Glomerular endothelial cell (primary cell): ENCODE measurements at places on chromosomes 3 and 15. TPM values are rescaled to one million over a fixed set of nuclear protein-coding genes. Genes with fewer than 3 reads are reported as not detected.

CASR gene
- not detected in 2 replicates for total RNA-seq

- DNase-seq: no peak
Measured at GRCh38 chr3:55543181-55543614, 56.1 kb upstream of the WNT5A start.

DNA sequence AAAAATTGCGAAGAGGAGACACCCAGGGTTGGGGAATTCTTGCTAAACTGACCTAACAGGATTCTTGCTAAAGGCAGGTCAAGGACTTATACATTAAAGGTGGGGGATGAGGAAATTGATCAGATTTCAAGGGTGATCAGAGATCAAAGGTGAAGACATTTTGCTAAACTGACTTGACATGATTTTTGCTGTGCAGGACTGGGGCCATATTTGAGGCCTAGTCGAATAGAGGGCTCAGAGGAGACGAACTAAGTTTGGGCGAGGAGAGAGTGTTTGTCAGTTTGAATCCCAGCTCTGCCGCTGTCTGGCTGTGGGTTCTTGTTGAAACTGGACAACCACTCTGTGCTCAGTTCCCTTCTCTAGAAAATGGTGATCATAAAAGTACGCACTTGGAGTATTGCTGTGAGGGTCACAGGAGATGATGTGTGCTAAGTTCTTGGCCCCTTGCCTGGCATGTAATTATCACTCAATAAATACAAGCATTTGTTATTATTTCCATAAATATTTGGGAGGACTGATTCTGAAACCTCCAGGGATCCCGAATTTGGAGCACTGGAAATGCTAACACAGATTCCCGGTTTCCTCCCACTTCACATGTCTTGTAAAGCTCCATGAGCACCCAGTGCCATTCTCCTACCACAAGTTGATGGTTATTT is 364.8 kb upstream of the PROK2 start:
- no peak for DNase-seq

DNA sequence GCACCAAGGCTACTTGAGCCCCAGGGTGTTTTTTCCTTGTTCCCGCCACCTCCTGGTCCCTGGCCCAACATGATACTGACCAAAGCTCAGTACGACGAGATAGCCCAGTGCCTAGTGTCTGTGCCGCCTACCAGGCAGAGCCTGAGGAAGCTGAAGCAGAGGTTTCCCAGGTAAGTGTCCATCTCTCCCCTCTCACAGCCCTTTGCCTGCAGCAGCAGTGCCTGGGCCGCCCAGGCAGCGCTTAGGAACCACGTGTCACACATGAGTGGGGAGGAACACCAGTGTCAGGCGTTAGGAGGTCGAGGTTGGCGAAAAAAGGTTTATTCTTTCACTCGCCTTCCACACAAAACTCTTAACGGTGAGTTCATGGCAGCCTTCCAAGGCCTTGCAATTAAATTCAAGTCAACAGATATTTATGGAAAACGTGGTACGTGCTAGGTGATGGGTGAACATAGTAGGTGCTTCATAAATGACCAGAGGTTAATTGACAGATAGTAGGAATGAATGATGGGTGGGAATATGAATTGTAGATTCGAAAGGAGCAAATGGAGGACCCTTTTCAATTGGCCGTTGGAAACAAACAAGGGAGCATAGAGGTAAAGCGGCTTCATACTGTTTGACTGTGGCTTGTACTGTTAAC is 486 bp downstream of the CDIN1 start:
- DNase-seq: no peak

DGKG gene
- total RNA-seq: 3.8 and 4.4 TPM in 2 replicates

- no peak for DNase-seq
Measured at GRCh38 chr15:48619446-48619845, 26.1 kb downstream of the FBN1 start.

DNA sequence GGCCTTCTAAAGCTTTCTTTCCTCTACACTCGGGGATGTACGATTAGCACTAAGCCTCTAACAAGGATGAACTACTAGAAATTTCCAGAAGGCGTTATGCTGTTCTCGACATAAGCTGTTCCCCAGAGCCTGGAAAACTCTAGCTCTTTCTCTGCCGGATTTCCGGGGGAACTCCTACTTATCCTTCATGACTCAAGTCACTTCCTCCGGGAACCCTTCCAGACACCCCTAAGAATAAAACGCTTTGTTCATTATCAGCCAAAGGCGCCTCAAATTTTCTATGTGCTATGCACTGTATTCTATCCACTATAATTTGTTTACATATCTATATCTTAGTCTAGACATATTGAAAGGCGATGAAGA is 455 bp upstream of the SNAP23 start:
- no peak for DNase-seq

ATP10A gene
- total RNA-seq: 1.1 and 10.0 TPM in 2 replicates

CLSTN2 gene
- total RNA-seq: 1.6 and 2.3 TPM in 2 replicates

DNA sequence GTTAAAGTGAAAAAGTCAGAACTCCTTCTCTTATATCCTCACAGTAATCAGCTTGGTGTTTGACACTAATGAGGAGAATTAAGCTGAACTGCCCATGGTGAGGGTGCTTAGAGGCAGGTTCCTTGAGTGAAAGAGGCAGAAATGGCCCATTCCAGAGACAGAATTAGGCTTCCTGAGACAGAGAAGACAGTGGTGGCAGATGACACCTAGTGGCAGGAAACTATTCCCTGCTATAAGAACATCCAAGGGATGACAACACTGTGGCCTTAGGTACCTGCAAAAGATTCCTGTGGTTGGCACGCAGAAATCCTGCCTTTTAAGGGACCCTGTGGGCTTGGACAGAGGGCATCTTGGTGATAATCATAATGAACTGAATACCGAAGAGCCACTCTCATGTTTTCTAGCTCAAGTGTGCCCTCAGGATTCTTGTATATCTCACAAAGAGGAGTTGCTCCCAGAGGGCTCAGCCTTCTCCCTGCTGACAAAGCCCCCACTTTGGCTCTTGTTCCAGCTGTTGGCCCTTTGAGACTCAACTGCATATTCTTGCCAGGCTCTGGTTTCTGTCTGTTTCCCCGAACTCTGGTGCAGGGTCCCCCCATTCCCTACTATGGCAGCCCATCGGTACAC is 56.0 kb downstream of the KBTBD12 start:
- no peak for DNase-seq

- DNase-seq: no peak
Measured at GRCh38 chr15:82810890-82811426, 1.5 kb downstream of the WHAMM start.
